ENCODE measurements at places on chromosomes 3 and 15.

GRCh38 chr15:81336568-81336967 is 12.6 kb upstream of the STARD5 start:
- no peak for DNase-seq

DNA sequence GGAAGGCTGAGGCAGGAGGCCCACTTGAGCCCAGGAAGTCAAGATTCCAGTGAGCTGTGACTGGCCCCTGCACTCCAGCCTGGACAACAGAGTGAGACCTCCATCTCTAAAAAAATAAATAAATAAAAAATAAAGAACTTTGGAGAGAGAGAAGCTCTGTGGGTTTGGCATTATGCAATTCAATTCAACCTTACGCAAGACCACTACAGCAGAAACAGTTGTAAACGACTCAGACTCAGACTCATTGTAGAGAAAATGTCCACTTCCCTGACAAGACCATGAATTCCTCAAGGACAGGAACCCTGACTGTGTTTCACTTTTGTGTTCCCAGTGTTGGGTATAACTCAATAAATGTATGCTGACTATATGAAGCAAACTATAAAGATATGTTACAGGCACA is 90.3 kb upstream of the C3orf80 start:
- no peak for DNase-seq

DNA sequence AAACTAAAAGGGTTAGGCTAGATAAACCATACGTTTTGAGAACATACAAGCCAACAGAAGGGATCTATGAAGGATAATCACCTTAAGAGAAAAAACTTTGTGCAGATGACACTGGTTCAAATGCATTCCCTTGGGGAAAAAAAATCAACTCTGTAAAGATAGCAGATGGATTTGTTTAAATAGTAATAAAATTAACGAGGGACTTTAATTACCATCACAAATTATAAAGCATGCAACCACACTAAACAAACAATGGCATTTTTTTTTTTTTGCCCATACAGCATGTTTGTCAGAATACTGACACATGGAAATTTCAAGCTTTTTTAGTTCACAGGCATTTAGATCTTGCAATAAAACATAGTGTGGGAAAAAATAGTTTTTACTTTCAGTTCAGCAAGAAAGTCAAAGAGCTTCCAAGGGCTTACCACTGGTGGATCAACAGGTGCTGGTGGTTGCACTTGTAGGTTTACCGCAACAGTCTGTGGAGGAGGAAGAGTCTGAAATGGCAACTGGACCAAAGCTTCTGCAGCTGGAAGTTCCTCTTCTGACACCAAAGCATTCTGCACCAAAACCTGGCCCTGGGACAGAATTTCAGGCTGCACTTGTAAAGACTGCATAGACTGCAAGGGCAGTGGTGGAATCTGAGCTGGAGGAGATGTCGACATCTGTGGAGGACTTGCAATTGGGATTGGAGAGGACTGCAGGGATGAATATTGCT is 53.1 kb downstream of the PHC3 start:
- DNase-seq, result no peak

- DNase-seq, result peak; percentile 59
These were observed 46.0 kb downstream of the ALDH1L1 start for GRCh38 chr3:126134219-126134975.

- no peak for DNase-seq
These were observed 900 bp upstream of the HYAL3 start for GRCh38 chr3:50299929-50300680.

GRCh38 chr3:161552984-161553560 is 56.5 kb downstream of the OTOL1 start:
- DNase-seq, result no peak

DNA sequence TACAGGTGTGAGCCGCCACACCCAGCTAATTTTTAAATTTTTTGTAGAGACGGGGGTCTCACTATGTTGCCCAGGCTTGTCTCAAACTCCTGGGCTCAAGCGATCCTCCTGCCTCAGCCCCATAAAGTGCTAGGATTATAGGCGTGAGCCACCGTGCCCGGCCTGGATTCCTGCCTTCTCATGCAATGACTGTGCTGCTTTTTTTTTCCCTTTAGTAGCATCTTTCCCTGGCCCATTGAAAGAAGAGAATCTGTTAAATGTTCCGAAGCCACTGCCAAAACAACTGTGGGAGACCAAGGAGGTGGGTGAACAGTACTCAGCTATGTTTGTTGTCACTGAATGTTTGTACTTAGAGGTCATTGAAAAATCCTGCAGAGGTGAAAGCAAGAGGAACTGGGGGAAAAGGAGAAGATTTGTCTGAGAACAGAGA is 88.0 kb downstream of the CRTC3 start:
- DNase-seq, result no peak

- DNase-seq, result no peak
These were observed 3.2 kb upstream of the CPN2 start for GRCh38 chr3:194354315-194354714.

- peak; percentile 57 for DNase-seq
These were observed 50.0 kb downstream of the RLBP1 start for GRCh38 chr15:89171136-89172072.

DNA sequence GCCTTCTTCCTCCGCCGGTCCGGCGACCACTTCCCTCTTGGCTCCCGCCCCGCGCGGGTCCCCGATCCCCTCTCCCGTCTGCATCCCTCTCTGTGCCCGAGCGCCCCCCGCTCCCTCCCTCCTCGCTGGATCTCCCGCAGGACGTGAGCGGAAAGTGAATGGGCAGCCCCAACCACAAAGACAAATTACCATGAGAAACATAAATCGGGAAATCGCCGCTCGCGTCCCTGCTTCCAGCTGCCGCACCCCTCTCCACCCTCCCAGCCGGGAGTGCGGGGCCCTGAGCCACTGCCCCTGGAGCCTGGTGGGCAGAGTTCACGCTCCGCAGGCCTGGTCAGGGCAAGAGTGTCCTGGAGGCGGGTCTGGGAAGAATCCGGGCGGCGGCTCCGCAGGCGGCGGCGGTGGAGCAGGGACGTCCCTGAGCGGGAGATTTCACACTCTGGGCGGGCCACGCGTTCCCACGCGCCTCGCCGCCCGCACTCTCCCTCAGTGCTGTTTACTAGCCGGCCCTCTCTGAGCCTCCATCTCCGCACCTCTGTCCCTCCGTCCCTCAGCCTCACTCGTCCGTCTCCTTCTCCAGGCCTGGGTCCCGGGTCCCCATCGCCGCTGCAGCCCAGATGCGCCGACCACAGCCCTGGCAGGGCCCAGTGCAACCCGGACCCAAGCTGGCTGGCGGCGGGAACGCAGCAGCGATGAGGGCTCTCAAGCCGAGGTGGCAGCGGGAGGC is 835 bp downstream of the SEMA5B start:
- peak; percentile 63 for DNase-seq

DNA sequence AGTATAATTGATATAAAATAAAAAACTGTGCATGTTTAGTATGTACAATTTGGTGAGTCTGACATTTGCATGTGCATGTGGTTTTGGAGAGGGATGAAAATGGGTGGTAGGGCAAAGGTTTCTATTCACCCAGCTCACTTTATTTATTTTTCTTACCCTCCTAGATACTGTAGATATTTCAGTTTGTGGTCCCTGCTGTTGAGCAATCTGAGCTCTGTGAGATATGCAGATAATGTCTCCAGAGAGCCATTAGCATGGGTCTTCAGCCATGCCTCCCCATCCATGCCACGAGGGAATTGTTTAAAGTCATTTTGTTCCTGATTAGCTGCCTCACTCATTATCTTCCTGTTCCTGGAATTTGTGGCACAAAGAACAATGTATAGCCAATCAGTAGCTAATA is 44.4 kb upstream of the B3GALNT1 start:
- DNase-seq, result no peak

DNA sequence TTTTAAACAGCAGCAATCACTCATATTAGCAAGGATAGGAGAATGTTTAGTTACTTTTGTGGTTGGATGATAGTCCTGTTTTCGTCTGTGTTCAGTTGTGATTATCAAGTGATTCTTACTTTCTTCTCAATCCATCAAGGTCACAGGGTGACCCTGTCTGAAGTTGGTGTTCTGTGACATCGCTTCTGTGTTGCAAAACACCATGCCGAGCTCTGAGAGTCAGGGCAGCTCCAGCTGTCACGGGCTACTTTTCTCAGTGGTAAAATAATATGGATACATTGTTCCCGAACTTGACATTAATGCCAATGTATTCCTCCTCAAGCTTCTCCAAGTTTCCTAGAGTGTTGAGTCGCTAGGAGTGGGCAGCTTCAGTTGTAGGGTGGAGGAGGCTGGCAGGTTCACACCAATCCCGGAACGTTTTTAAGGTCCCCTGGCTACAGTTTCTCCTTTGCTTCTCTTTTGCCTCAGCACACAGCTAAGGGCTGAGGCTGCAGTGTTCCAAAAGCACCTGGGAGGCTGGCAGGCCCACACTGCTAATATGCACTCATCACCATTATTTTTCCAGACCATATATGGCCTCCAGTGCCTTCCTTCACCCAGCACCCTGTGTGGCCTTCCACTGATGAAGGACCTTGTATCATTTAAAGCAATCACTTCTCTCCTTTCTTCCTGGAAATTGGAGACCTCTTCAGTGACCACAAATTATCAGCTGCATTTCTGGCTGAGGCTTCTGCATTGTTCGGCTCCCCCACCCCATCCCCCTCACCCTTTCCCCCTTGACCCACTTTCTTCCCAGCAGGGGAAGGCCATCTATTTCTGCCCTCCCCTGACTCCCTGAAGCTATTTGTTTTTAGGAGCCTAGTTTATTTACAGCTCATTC is 25.8 kb downstream of the COLQ start:
- DNase-seq, result no peak

- no peak for DNase-seq
These were observed 9.6 kb upstream of the SMAD6 start for GRCh38 chr15:66692391-66692790.

GRCh38 chr15:57398336-57398735 is 22.0 kb downstream of the CGNL1 start:
- DNase-seq, result no peak

GRCh38 chr3:48273594-48274211 is 32.8 kb downstream of the ZNF589 start:
- peak; percentile 75 for DNase-seq

DNA sequence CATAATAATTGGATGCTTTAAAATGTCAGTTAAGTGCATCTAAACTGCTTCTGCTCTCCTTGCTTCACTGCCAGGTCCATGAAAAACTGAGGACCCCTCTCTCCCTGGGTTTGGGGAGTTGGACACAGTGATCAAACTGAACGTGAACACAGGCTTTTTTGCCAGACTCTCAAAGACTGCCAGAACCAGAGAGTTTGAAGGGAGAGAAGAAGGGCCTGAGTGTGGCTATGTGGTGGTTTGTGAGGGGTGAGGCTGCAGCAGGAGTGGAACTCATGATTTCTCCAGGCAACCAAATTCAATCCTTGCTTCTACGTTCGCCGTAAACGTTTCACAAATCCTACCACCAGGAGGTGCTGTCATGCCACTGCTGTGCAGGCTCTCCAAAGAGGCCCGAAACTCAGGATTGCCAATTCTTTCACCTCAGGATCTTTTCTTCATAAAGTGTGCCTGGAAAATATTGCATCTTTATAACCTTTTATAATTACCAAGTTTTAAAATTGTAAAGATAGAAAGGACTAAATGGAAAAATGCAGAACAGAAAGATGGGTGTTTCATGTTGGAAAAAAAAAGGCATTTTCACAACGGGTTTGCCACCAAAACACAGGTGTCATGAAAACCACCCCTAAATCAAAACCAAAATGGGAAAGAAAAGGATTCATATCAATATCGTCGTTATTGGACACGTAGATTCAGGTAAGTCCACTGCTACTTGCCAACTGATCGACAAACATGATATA is 19.7 kb downstream of the TM4SF4 start:
- no peak for DNase-seq

- DNase-seq, result no peak
These were observed 410.4 kb upstream of the RORA start for GRCh38 chr15:61639491-61639890.

DNA sequence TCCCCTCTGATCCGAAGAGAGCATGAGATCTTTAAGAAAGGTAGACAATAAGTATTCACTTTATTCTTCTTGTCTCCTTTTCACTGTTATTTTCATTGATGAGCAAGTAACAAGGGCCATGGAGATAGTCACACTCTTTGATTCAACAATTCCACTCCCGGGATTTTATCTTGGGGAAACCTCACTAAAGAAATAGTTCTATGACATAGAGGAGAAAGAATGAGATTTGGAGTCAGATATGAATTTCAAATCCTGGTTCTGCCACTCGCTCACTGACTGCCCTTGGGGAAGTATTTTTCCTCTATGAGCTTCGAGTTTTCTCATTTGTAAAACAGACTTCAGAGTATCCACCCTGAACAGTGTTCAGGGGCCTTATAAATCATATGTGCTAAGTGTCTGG is 514.6 kb downstream of the NLGN1 start:
- no peak for DNase-seq

DNA sequence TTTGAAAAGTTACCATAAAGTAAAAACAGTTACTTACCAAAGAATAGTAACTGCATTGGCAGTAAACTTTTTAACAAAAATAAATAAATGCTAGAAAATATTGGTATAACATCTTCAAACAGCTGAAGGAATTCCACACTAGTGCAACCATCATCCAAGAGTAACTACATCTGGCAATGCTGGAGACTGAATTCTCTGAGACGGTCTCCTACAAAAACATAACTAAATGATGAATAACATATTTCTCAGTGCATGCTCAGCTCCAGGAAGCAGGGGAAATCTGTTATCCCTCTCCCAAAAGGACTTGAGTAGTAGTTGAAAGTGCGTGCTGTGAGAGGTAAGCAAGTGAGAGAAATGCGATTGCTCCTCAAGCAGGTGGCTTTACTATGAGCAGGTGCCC is 526.8 kb upstream of the CCDC54 start:
- DNase-seq, result no peak

DNA sequence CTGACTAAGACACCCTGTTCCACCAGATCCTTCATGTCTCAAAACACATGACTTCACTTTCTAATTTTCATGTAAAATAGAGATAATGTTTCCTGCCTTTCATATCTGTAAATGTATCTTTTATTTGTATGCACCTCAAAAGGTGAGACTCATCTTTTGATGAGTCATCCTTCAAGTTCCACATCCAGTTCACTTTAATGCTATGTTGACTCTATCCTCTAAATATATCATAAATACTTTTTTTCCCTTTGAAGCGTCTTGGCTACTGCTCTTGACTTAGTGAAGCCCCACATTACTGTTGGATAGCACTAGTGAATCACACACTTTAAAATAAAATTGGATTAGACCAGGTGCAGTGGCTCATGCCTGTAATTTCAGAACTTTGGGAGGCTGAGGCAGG is 741.1 kb downstream of the VGLL3 start:
- no peak for DNase-seq

GRCh38 chr15:62413153-62413552 is 248.1 kb upstream of the C2CD4B start:
- DNase-seq, result no peak

DNA sequence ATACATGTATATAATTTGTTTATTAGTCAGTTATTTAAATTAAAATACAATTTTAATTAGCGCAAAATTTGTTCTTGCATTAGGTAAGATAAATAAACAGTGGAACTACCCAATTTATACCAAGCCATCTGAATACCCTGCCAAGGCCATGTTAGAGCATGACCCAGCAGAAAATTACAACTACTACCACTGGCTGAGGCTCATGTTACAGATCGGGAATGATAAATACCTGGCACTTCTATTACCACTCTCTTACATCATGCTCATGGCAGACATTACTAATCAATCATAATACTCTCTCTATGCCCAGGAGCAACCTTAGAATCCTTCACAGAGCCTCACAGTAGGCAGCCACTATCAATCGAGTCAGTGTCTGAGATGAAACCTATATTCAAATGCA is 21.2 kb upstream of the LMOD3 start:
- DNase-seq, result no peak

Data from HuH-7.5 (cell line).